ENCODE measurements at places on chromosomes 5 and 9. TPM values are rescaled to one million over a fixed set of nuclear protein-coding genes. Genes with fewer than 3 reads are reported as not detected.
A peak's percentile ranks its signal among the peaks of the same experiment; 100 is the strongest.

SPATA6L gene
- total RNA-seq, result 1.4 TPM

DENND4C gene
- 22.6 TPM for total RNA-seq

PPP3R2 gene
- total RNA-seq, result not detected

IRX4 gene
- not detected for total RNA-seq

ORM2 gene
- not detected for total RNA-seq

DRD1 gene
- total RNA-seq, result not detected

DNA sequence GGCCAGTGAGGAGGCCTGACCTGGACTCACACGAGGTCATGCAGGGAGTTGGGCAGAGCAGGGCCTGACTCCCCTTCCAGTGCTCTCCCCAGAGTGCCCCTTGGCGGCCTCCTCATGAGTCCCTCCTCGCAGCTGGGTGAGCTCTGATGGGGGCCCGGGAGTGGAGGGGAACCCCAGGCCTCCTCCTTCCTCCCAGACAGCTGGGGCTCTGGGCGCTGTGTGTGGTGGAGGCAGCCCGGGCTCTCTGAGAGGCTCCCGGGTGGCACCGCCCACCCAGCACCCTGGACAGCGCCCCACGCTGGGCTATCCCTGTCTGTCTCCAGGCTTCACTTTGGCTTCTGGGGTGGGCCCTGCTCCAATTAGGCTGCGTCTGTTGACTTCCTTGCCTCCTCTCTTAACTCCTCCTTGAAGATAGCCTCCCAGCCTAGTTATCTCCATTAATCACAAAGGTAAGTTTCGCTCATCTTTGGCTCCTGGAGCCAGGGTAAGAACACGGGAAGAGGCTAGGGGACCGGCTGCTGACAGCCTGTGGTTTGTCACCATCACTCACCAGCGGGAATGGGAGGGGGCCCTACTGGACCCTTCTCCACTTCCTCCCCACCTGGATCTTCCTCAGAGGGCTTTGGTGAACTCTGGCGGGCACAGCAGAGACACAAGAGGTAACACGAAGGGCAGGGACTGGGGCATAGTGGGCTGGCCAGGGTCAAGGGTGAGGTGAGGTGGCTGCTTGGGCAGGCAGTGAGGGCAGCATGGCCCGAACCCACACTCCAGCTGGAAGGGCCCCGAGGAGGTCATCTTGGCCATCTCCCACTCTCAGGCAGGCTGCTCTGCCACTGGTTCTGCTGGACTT lies 13.1 kb downstream of the PSD2 start:
- H3K27me3 ChIP-seq, result peaks cover 9% of the 10 kb centered on the region
- no peaks in the 10 kb centered on the region for H3K36me3 ChIP-seq
- no peaks in the 10 kb centered on the region for H3K4me1 ChIP-seq
- H3K27ac ChIP-seq, result no peak overlapping the region
- no peak overlapping the region for H3K4me3 ChIP-seq

GRCh38 chr5:178274781-178275537 lies 42.4 kb upstream of the PHYKPL start:
- H3K27me3 ChIP-seq, result peaks cover 23% of the 10 kb centered on the region
- H3K36me3 ChIP-seq, result no peaks in the 10 kb centered on the region
- no peaks in the 10 kb centered on the region for H3K4me1 ChIP-seq
- H3K27ac ChIP-seq, result no peak overlapping the region
- H3K4me3 ChIP-seq, result no peak overlapping the region

- peak; percentile 25 for DNase-seq
- H3K4me3 ChIP-seq, result peak overlapping the region; percentile 74
- H3K4me1 ChIP-seq, result no peaks in the 10 kb centered on the region
- no peaks in the 10 kb centered on the region for H3K27me3 ChIP-seq
These were observed 118.4 kb upstream of the PRSS3 start for GRCh38 chr9:33676746-33677505.

DNA sequence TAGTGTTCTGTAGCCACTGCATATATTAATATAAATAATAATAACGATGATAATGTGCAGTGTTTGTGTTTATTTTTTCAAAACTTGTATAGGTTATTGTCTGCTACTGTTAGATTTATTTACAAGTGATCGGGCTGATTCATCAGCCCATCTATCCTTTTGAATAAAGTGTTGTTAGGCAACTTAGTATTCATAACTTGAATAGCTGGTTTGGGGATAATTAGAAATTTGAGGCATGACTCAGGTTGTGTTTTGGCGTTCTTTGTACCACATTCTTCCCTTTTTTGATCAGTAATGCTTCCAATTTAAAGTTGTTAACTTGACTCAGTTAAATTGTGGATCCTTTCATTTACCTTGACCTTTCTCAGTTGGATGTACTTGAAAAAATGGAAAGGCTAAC lies 69.7 kb downstream of the FOCAD start:
- no peaks in the 10 kb centered on the region for H3K36me3 ChIP-seq
- H3K4me3 ChIP-seq, result no peak overlapping the region
- no peaks in the 10 kb centered on the region for H3K27me3 ChIP-seq
- peaks cover 25% of the 10 kb centered on the region for H3K4me1 ChIP-seq
- H3K27ac ChIP-seq, result peak overlapping the region; percentile 26
- DNase-seq, result peak; percentile 78

GRCh38 chr9:2021731-2022130 lies 6.6 kb downstream of the SMARCA2 start:
- H3K36me3 ChIP-seq, result no peaks in the 10 kb centered on the region
- no peak overlapping the region for H3K4me3 ChIP-seq
- no peak for DNase-seq
- H3K4me1 ChIP-seq, result peaks cover 10% of the 10 kb centered on the region
- H3K27ac ChIP-seq, result no peak overlapping the region

- H3K36me3 ChIP-seq, result no peaks in the 10 kb centered on the region
- H3K27me3 ChIP-seq, result no peaks in the 10 kb centered on the region
- H3K4me3 ChIP-seq, result no peak overlapping the region
These were observed 21.1 kb upstream of the EEIG1 start for GRCh38 chr9:128001779-128002298.

DNA sequence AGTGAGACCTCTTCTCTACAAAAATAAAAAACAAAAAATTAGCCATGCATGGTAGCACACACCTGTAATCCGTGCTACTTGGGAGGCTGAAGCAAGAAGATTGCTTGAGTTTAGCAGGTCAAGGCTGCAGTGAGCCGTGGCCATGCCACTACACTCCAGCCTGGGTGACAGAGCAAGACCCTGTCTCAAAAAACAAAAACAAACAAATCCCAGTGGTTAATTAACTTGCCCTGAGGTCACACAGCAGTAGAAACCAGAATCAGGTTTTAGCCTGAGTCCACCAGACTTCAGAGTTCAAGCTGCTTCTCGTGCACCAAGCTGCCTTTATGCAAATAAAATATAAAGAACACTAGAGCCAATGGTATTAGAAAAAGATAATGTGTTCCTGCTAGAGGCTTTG lies 169.7 kb downstream of the GOLPH3 start:
- H3K27me3 ChIP-seq, result no peaks in the 10 kb centered on the region
- no peaks in the 10 kb centered on the region for H3K4me1 ChIP-seq
- no peaks in the 10 kb centered on the region for H3K36me3 ChIP-seq
- no peak for DNase-seq

DNA sequence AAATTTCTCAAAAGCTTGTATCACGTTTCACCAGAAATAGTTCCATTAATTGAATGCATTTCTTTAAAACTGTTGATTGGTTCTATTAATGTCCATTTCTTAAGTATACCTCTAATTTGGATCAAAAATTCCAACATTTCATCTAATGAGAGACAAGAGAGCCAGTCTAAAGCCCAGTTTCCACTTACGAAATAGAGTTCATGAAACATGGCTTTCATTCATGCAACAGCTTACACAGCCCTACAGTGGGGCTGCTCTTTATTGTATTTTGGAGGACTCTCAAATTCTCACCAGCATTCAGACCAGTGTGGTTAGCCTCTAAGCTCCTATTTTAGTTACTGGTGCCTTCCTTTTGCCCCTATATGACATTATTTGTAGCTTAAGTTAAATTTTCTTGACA lies 566.9 kb upstream of the RGMB start:
- no peaks in the 10 kb centered on the region for H3K36me3 ChIP-seq
- no peak overlapping the region for H3K27ac ChIP-seq
- DNase-seq, result no peak
- H3K4me3 ChIP-seq, result no peak overlapping the region

GRCh38 chr5:133240425-133241091 lies 188.7 kb downstream of the HSPA4 start:
- peak; percentile 91 for DNase-seq
- no peaks in the 10 kb centered on the region for H3K36me3 ChIP-seq
- H3K4me1 ChIP-seq, result peaks cover 36% of the 10 kb centered on the region
- H3K27ac ChIP-seq, result peak overlapping the region; percentile 42

All from PC-3 (cell line).